ENCODE measurements at places on chromosomes 2 and 18.

- no peak for DNase-seq
Measured at GRCh38 chr2:28155627-28156026, 237.0 kb upstream of the FOSL2 start.

DNA sequence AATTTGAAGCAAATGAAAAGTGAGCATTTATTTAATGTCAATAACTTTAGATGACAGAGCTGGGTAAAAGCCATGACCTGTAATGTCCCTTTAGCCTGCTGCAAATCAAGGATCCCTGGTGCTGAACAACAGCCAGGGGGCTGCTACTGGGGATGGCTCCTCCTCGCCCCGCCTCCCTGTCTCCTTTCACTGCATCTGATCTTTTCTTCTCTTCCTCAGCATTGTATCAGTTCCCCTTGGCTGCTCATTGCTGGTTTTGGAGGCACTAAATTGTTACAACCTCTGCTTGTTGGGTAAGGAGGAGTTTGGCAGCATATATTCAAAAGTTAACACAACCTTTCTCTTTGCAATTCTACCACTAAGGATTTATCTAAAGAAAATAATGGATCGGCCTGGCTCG lies 236.3 kb upstream of the ID2 start:
- no peak for DNase-seq

DNA sequence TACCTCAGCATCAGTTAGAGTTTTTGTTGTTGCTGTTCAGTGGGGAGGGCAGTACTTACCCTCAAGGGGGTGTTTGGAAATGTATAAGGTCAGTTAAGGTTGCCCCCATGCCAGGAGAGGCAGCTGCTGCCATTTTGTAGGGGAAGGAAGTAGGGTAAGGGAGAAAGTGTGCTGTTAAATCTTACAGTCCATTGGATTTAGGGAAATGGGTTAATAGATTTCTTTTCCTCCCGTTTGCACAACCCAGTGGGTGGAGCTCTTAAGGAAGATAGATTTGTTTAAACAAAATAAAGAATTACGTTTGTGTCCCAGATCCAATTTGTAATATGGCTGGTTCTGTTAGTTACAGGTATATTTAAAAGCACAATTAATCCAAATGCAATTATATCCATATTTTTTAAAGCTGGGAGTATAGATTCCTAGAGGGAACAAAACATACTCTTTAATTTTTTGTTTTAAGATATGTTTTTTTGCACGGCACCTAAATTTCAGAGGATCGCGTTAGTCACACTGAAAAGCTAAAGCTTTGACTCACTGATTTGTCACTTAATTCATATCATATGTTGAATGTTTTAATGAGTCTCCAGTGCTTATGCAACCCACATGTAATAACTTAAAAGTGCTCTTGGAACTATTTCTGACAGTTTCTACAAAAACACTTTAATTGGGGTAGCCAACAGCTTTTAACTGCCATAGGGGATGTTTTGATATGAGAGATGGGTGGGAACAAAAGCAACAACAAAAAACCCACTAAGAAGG lies 9.0 kb upstream of the CWC22 start:
- peak; percentile 71 for DNase-seq

GRCh38 chr2:158487419-158487818 lies 30.7 kb downstream of the PKP4 start:
- no peak for DNase-seq

DNA sequence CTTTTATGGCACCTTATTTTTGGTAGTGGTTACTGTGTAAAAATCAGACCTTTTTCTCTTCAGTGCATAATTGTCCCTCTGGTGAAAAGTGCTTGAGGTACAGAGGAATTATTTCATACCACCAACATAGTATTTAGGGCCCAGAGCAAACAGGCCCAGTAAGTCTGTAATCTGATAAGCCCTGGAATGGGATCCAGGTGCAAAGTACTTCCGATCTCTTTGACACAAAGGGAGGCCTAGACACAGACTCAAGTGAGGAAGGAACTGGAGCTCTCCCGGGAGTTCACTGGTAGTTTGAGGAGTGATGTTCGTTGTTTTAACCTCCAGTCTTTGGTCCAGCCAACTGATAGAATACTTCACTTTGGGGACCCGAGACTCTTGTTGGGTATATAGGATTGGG lies 57.4 kb downstream of the RAB31 start:
- no peak for DNase-seq

DNA sequence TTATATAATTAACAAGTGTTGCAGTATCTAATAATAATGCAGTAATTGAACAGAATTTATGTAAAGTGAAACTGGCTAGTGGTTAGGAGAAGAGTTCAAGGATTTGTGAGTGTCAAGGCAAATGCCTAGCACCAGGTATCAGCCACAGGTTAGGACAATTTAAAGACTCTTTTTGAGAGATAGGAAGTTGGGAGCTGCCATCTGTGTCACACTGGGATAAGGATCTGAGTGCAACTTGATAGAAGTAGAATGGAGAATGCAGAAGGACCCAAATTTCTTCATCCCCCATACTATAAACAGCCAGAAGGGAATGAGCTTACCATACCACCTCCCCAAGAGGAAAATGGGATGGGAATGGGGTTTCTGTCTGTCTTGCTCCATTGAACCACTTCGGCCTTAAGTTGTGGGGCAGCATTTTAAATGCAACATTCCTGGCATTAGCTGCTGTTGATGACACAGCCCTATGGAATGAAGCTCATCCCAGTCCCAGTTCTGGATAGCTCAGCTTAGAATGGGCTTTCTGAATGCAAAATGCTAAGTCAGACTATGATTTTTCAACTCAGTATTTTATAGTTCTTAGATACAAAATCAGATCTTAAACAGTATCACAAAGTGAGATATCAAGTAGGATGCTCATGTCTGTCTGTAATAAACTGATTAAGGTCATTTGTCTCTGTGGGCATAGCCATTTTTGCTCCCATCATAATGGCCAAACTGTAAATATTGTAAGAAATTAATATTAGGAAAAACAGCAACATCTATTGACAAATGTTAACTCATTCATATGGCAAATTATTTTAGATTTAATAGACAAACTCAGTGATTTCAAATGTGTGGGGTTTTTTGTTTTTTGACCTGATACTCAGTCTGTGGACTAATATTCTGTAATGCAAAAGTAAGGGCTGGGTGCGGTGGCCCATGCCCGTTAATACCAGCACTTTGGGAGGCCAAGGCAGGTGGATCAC lies 44.0 kb downstream of the GPR155 start:
- peak; percentile 83 for DNase-seq

DNA sequence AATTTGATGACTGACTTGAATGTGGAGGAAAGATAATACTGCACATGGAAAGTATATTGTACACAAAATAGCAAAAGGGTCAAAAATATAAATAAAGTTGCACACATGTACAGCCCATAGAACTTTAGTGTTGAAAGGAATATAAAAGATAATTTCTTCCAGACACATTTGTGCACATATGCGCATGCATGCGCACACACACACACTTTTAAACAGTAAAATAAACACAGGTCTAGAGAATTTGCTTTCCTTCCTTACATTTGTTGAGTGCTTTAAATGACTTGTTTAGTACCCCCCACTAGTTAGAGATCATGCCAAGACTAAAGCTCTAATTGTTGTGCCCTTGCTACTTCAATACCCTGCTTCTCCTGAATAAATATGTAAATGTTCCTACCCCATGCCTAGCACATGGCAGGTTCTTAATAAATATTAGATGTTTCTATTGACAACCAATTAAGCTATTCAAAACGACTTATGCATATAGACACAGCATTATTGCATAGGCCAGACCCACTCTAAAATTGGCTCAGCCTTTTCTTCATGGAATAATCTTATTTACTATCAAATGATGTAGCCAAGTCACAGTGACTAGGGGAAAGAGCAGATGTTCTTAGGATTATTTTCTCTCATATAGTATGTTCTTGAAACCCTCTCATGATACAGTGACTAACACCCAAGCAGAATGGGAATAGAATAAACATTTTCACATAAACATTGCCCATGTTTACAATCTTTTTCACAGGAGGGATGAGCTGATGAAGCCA lies 165.5 kb upstream of the ACVR2A start:
- no peak for DNase-seq

DNA sequence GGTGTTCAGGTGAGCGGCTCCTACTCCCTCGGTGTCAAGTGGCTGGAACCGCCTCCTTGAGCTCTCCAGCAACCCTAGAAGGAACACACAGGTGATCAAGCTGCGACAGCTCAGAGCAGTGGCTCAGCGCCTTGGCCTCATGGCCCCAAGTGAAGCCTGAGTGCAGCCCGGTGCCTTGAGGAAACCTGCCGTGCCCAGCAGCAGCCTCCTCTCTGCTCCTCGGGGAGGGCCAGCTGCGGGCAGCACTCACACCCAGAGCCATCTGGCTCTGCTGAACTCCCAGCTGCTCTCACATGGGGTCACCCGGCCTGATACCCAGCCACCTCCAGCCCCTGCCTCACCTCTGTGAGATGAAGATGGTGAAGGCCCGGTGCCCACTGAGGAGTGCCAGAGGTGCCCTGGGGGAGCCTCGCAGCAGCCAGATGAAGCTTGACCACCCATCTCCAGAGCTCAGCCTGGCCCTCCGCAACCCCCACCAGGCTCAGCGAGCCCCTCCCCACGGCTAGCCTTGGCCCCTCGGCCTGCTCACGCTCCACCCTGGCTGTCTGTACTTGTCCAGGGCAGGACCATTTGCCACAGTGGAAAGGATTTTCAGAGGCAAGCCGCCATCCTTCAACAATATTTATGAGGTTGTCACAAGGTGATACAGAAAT lies 70.6 kb upstream of the RAB6C start:
- DNase-seq: no peak

DNA sequence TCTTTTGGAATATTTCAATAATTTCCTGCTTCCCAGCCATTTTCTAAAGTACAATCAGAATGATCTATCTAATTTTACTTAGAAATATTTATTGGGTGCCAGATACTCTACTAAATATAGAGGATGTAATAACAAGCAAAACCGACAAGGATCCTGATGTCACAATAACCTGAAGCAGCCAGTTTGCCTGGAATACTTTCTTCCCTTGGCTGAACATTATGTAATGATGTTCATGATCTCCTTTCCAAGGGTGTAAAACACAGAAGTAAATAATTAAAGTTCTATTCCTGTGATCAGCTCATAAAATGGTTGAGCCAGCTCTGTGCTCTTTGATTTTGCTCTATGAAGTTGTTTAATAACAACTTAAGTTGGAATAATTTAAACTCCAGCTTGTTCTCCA lies 2.6 kb upstream of the MRPL19 start:
- no peak for DNase-seq

DNA sequence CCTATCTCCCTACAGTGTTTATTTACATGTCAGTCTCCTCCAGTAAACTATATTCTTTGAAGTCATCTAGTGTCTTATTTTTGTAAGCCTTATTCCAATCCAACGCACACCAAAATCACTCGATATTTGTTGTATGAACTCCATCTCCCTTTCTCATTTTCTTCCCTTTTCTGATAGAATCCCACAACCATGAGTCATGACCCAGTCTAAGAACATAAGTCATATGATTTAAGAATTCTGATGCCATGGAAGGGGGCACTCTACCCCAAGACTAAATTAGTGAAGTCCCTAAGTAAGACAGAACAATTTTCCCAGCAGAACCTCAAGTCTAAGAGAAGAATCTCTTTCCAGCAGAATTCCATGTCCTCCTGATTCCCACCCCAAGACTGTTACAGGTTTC lies 5.4 kb downstream of the CHMP3 start:
- DNase-seq: no peak

GRCh38 chr2:7954234-7954633 lies 727.6 kb upstream of the ID2 start:
- no peak for DNase-seq

GRCh38 chr2:241112046-241112445 lies 10.0 kb upstream of the MTERF4 start:
- DNase-seq: no peak

GRCh38 chr2:73969356-73969755 lies 15.4 kb upstream of the TET3 start:
- DNase-seq: no peak

DNA sequence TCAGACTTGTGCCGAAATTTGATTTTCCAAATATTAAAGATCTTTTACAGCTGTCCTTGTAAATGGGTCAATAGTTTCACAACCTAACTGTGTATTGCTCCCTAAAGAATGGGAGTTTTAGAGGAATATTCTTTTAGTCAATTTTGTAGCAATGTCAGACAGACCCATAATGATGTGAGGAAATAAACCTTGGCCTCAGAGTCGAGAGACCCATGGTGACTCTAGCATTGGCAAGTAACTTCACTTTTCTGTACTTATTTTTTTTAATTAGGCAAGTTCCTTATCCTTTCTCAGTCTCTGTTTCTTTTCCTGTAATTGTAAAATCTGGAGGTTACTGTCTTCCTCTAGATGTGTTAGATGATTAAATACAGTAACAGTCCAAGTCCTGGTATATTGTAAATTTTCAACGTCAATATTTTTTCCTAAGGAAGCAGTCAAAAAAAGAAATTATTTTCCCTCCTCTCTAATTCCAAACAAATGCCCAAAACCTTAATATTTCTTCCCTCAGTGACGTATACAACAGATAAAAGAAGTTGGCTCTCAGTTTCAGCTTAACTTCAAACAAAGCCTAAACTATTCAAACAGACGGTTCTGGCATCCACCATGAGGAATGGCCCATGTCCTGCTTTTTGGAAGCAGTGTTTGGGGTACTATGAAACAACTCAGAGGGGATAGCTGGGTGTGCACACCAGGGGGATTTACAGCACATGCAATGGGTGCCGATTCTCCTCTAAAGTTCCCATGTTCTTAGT lies 466.7 kb downstream of the TNS1 start:
- DNase-seq: no peak

- DNase-seq: no peak
Measured at GRCh38 chr2:33008716-33009115, 62.0 kb downstream of the LTBP1 start.

DNA sequence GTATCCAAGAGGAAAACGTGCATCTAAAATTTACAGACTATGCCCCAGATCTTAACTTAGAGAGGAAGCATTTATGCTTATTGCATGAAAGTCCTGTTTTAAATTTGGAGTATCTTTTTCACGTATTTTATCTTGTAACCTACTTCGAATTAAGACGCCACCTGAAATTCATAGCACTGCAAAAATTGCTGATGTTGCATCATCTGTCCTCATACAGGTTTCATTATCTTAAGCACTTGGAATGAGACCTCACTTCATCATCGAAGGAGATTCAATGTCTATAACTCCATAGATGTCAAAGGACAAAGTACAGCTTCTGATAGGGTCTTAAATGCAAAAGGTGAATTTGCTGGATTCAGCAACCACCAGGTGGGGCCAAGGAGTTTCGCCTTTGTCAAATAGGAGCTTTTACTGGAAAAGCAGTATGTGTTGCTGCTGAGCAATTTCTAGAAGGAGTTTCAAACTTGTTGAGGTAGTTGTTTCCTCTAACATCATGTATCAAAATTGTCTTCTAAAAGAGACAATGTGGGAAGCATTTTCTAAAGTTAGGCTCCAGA lies 106.4 kb upstream of the CCDC85A start:
- DNase-seq: peak; percentile 21

- DNase-seq: no peak
Measured at GRCh38 chr2:2464643-2465042, 133.6 kb upstream of the MYT1L start.

GRCh38 chr2:52072949-52073348 lies 1041.0 kb upstream of the NRXN1 start:
- no peak for DNase-seq

DNA sequence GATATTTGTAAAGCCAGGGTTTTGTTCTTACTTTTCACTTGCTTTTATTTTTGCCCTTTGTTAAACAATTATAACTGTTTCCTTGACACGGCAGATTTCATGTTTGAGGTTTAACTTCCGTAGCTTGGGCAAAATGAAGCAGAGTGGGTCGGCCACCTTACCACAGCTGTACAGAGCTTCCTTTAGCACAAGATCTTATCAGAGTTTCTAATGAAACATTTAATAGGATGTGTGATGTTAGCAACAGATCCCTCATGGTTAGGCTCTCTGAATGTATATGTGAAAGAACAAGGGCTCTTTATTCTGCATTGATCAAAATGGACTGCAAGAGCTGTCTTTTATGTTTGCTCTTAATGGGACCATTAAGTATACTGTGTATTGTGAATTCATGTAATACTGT lies 22.3 kb downstream of the RNF125 start:
- no peak for DNase-seq
